Activated naive CD4-positive, alpha-beta T cell (primary cell): ENCODE measurements at places on chromosomes 5 and 9.

GRCh38 chr9:80691229-80691628 is 998.1 kb downstream of the TLE1 start:
- no peak for DNase-seq

DNA sequence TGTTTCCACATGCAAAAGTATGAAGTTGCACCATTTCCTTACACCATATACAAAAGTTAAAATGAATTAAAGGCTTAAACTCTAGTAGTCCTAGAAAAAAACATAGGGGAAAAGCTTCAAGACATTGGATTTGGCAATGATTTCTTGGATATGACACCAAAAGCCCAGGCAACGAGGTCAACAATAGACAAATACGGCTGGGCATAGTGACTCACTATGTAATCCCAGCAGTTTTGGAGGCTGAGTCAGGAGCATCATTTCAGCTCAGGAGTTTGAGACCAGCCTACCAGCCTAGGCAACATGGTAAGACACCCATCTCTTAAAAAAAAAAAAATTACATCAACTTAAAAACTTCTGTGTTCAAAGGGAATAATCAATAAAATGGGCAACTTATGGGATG is 30.9 kb upstream of the SREK1 start:
- no peak for DNase-seq

GRCh38 chr5:83927140-83927733 is 206.6 kb upstream of the HAPLN1 start:
- DNase-seq, result peak; percentile 0

- no peak for DNase-seq
Observed at GRCh38 chr5:134637116-134637721, 4.6 kb upstream of the SAR1B start.

GRCh38 chr9:76373173-76373783 is 20.9 kb downstream of the RFK start:
- DNase-seq, result no peak

DNA sequence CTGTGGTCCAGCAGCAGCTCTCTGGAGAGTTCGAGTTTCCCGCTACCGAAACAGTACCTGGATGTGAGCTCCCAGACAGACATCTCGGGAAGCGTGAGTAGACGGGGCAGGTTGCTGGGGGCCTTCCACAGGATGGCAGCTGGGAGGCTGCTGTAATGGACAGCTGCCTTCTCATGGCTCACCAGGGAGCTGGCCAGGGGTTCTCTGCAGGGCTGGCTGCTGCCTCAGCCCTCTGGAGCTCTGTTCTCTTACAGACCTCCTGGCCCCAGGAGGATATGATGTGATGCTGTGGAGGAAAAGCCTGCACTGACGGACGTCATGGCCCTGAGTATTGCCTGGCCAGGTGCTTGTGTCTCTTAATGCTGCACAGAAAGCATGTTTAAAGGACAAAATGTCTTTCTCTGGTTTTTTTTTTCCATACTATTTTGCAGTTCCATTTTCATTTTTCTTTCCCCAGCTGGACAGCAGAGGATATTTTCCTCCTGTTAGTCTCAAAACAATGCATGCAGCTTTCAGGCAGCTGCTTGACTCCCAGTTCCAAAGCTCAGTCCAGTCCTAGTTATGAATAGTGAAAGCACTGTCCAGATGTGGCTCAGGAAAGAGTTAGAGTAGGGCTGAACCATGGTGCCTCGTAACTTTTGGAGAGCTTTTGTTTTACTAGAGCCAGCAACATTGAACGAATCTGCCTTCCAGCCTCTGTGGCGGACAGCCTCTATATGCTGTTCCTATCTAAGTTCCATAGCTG is 77.5 kb upstream of the RARS1 start:
- DNase-seq, result no peak

GRCh38 chr5:99105216-99105615 is 176.4 kb upstream of the CHD1 start:
- DNase-seq, result no peak

GRCh38 chr9:134725605-134725940 is 84.0 kb downstream of the COL5A1 start:
- DNase-seq, result no peak
